ENCODE measurements at places on chromosomes 13 and 19.

DNA sequence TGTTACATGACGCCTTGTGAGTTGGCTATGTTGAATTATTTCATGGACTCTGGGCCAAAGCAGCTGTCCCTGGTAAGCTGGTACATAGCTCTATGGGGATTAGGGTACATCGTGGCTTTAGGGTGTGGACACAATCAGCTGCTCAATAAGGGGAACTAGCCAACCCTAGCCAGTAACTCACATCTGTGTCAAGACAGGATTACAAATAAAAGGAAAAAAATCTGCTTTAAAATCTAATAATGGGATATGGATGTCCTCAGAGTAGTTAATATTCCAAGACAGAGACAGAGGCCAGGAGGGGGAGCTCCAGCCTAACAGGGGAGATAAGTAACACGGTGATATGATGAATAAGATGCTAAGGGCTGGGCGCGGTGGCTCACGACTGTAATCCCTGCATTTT, 21.1 kb upstream of the ZNF766 start:
- DNase-seq = no peak

DNA sequence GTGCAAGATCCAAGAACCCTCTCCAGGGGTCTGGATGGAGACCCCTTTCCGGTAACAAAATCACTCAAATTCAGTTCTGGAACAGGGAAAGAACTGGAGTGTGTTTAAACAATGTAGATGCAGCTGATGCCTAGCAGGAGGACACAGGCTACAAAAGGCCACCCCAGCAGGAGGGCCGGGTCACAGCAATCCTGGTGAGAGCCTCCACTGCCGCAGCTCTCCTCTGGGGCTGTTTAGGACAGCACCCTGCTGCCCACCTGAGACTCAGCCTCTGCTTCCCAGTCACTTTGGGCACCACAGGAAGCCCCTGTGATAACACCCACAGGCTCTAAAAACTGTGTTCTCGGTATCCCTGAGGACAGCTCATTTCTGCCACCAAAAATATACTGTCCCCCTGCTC, 318.7 kb upstream of the NBEA start:
- no peak for DNase-seq

DNA sequence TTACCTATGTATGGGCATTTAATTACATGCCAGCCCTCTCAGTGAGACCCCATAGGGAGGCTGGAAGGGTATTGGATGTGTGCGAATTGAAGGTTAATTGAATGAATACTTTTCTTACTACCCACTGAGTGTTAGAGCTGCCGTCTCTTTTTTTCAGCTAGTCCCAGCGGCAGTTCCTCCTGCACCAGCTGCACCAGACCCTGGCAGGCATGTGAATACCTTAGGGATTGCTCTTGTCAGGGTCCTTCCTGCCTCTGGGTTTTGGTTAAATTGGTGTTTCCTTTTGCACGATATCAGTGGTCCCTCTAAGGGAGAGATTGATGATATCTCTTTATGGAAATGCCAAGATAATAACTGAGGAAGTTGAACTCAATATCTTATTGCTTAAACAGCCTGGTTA, 9.8 kb upstream of the CXCL17 start:
- DNase-seq = no peak

DNA sequence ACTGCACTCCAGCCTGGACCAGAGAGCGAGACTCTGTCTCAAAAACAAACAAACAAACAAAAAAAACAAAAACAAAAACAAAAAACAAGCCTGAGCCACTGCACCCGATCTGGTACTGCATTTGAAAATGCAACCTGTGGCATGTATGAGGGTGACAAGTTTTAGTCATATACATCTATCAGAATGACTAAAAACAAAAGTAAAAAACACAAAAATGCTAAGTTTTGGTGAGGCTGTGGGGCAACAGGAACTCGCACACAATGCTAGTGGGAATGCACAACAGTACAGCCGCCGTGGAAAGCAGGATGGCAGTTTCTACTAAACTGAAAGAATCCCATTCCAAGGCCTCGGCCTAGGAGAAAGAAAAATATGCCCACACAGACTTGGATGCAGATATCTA, 7.8 kb downstream of the EBPL start:
- DNase-seq = no peak

DNA sequence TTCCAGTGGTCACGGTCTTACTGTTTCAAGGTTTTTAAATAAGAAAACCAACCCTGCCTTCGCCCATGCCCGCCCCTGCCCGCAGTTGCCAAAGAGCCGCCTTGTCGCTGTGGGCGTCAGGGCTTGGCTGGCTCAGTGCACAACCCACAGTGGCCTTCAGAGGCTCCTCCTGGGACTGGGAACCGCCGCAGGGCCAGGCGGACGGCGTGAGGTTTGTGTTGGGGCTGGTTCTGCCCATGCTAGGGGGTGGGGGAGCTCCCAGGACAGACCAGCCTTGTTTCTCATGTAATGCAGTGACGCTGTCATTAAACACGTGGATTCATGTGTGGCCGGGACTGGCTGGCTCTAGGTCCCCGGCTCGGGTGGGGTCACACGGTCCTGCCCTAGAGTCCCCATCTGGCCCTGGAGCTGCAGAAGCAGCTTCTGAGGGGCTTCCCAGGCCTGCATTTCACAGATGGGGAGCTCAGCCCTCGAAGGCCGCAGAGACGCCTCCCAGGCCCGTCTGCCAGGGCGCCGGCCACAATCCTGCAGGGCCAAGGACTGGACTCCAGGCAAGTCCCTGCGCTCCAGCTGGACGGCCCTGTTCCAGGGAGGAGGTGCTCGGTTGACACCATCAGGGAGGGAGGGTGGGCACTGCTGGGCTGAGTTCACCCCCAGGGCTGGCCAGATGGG, 2.4 kb upstream of the TEKTIP1 start:
- DNase-seq = no peak

DNA sequence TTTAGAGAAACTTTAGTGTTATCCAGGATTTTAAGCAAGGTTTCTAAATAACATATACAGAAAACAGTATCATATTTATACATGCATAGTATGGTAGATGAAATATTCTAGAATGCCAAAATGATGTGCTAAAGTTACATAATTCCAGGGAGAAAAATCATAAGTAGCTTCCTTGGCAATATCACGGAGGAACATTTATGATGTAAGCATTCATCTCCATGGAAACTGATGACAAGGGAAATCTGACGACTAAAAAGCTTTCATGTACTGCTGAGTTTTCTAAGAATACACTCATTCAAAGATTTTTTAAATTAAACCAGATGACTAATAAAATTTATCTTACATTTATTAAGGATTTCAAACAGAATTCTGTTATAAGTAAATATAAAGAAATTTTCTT, 4.7 kb downstream of the TEX30 start:
- no peak for DNase-seq

DNA sequence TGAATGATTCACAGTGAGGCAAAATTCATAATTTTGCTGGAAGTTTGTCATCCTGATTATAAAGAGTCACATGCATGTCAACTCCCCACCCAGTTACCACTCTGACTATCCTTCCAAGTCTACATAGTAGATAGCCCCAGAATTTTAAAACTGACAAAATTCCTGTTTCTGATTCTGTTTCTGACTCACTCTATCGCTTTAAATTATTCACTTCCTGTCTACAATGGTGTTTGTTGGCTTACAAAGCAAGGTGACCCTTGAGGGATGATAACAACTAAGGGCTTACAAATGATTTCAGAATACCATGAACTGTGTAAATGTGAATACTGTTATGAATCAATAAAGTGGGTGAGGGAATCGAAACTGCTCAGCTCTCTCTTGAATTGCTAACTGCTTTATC, 98.7 kb upstream of the KL start:
- no peak for DNase-seq

GRCh38 chr19:10553943-10554381, 10.3 kb downstream of the ATG4D start:
- DNase-seq = no peak

- no peak for DNase-seq
These were observed at the start of gene COX6B2 for GRCh38 chr19:55354698-55355212. TSS of gene COX6B2 (minus strand) at chr19:55354719. CDS start at chr19:55354521, 198 bp downstream.

DNA sequence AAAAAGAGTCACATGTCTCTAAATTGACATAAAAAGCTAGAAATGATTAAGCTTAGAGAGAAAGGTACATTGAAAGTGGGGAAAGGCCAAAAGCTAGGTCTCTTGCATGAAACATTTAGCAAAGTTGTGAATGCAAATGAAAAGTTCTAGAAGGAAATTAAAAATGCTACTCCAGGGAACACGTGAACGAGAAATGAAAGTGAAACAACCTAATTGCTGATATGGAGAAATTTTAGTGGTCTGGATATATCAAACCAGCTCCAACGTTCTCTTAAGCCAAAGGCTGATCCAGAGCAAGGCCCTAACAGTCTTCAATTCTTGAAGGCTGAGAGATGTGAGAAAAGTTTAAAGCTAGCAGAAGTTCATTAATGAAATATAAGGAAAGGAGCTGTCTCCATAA, 419.8 kb downstream of the SLITRK6 start:
- no peak for DNase-seq

GRCh38 chr19:47723581-47723940, 10.3 kb downstream of the EHD2 start:
- DNase-seq = peak; percentile 65

GRCh38 chr13:50724438-50724837, 119.1 kb downstream of the DLEU7 start:
- no peak for DNase-seq

GRCh38 chr13:64993514-64994164, 2236.5 kb downstream of the PCDH9 start:
- no peak for DNase-seq

DNA sequence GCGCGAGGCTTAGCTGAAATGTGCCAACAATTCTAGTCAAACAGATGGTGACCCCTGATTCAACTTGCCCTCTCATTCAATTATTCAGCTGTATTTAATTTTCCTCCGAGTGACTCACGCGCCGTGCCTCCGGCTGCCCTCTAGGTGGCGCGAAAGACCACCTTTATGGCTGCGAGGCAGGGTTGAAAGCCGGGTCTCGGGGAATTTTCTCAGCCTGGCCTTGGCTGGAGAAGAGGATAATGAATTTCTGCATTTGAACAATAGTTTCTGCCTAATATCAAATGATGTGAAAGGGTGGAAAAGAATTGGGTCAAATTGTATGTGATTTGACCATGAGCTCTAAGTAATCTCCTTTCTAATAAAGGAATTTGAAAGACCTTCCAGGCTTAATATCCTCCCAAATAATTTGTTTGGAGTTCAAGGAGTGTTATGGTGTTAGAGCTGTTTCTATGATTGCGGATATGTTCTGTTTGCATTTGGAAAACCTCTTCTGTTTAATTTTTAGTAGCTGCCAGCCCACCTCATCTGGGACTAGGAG, 310.9 kb downstream of the ZNF536 start:
- DNase-seq = peak; percentile 69

- DNase-seq = peak; percentile 27
These were observed 6.9 kb downstream of the DCLK1 start for GRCh38 chr13:36124236-36124822.

DNA sequence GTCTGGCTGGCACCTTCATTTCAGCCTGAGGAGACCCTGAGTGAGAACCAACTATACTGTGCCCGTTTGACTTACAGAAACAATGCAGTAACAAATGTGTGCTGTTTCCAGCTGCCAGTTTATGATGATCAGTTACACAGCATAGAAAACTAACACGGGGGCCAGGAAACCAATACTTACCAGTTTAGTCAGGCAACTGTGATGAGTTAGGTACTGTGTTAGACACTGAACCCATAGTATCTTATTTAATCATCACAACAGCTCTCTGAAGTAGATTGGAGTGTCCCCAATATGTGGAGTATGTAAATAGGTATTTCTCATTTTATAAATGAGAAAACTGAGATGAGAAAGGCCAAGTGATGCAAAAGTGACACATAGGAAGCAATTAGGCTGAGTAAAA, 620.9 kb upstream of the KLF12 start:
- DNase-seq = no peak

DNA sequence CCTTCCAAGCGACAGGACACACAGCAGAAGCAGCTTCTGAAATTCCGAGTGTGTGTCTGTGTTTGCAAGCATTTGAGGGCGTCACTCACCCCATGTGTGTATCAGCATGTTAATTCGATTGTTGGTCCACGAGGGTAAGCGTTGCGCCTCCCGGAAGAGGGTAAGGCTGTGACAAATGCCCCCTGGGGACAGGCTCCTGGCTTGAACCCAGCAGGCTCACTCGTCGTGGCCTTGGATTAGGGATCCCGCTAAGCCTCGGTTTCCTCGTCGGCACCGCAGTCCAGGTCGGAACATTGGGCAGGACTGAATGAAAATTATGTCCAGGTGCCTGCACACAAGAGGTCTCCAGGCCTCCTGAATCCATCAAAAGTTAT, 606 bp upstream of the STXBP2 start:
- no peak for DNase-seq

- DNase-seq = no peak
These were observed 31.7 kb downstream of the RASA3 start for GRCh38 chr13:114100446-114101357.

DNA sequence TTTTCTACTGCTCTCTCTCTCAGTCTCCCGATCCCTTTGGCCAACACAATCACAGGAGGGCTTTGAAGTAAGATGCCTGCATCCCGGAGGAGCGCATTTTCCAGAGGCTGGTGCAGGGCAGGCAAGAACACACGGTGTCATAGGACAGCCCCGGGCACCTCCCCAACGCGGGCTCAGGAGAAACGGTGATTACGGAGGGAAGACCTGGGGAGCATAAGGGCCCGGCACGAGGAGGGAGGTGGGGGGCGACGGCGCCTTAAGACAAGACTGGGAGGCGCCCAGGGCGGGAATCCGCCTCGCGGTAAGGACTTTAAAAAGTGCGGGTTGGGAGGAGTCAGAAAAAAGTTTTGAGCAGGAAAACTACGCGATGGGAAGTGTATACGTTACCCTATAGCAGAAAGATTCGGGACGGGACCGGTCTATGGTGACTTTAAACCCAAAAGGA, 18.7 kb upstream of the ZNF888 start:
- DNase-seq = no peak
